ENCODE measurements at places on chromosomes 7 and 10.

DNA sequence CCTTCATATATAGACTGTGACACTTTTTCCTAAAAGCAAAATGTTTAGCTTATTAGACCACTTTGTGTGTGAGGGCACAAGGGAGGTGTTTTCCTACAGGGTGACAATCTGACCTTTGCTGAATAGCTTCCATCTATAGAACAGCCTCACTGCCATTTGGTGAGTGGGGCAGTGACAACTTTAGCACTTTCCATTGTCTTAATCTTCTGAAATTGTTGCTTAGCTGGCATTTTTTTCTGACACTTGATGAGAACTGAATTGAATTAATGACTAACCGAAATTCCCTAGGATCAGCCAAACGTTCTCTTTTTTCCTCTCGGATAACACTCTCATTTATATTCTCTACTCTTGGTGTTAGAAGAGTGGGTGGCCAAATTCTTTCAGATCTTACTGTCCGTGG is 30.2 kb downstream of the KDM7A start:
- no peak for DNase-seq

DNA sequence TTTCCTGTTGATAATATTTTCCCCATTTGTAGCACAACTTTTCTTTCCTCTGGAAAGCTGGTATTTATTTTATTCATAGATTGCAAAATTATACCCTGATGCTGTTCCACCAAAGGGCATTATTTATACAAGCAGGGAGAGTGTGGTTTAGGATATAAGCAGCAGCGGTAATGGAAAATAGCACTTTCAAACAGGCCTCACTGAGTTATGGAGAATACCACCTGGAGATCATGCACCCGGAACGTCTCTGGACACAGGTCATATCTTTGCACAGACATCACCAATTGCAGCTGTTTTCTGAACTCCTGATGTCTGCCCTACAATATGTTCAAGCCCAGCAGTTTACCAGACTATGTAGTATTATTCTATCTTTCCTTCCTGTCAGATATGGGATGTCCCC is 2.0 kb upstream of the CALD1 start:
- no peak for DNase-seq

GRCh38 chr7:102230593-102230992 is 56.1 kb upstream of the SH2B2 start:
- peak; percentile 58 for DNase-seq

DNA sequence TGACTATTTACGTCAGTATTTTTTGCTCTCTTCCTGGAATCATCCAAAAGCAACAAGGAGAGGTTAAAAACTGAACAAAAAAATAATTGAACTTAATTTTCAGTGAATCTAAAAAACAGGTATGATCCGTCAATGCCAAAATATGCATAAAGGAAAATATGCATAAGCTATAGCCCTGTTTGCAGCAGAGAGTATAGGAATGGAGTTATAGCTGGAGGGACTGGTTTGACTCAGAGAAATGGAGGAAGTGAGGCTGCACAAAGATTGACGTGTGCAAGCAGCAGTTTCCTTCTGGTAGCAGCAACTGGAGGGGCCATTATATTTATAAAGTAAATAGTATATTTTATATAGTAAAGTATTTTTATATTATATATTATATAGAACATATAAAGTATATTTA is 37.1 kb downstream of the GNG11 start:
- no peak for DNase-seq
